OCI-LY7 (cell line): ENCODE measurements at places on chromosomes 4 and X.

DNA sequence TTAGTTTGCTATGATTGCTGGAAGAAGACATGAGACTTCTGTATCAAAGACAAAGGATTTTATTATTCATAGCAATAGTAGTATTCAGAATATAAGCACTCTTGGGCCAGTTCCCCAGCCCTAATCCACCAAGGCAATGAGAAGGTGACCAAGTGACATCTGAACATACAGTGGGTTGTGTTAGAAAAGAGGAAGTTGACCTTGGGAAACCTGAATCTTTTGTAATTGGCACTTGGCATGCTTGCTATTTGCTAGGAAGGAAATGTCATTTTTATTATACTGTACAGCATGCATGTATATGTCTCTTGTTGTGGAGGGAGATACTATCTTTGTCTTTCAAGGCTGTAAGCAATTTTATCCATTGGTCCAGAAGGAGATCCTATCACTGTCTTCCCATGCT is 216.1 kb upstream of the FAT1 start:
- peak; percentile 62 for DNase-seq

GRCh38 chrX:22999696-23000223 is at the start of gene DDX53:
Gene DDX53 (plus strand): TSS chrX:22999960. CDS start chrX:23000058, 98 bp downstream.
- DNase-seq, result no peak

DNA sequence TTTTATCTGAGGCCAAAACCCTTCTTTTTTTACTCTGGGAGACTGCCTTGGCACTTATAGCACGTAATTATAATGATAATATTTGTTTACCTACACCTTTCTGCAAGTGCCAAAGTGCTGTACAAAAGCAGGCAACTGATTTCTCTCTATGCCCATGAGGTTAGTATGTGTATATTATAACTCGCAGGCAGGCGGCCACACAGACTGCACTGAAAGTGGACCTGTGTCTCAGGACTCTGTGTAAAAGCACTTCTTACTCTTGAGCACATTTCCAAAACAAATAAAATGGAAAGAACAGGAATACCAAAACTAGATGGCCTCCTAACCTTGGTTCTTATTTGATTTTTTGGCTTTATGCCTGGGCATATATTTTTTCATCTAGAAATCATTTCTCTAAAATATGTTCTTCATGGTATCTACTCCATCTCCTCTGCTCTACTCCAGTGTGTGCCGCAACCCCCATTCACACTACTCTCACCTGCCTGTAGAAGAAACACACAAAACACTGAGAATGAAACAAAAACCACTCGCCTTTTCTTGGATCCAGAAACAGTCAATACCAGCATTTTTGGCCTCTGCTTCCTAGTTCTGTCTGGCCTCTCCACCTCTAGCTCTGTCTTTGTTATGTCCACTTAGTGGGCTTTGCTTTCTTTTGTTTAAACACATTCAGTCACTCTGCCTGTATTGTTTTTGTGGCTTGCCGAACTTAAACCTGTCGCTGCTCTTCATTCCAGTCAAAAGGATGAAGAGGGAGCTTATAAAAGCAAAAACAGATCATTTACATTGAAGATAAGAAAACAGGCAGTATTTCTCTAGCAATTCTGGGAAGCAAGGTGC is 934.5 kb upstream of the TENM3 start:
- no peak for DNase-seq

DNA sequence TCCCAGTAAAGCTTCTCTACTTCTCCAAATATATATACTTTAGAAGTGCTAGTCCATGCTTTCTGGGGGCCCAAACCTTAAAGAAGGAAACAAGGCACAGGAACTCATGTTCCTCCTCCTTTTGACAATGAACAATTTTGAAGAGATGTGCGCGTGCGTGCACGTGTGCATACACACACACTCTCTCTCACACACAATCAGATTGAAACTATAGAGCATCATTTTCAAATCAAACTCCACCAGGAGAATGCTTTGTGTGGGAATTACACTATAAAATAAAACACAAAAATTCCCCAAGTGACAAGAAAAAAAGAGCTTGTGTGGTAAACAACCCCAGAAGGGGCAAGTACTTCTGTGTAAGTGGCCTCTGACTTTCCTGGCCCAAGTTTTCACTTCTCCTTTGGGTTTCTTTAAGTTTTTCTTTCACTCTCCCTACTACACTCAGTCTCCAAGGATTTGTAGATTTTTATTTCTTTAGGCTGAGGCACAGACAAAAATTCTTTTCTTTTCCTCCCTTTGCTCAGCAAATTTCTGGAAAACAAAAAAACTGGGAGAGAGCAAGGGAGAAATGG is 46.6 kb upstream of the SHISA3 start:
- no peak for DNase-seq

DNA sequence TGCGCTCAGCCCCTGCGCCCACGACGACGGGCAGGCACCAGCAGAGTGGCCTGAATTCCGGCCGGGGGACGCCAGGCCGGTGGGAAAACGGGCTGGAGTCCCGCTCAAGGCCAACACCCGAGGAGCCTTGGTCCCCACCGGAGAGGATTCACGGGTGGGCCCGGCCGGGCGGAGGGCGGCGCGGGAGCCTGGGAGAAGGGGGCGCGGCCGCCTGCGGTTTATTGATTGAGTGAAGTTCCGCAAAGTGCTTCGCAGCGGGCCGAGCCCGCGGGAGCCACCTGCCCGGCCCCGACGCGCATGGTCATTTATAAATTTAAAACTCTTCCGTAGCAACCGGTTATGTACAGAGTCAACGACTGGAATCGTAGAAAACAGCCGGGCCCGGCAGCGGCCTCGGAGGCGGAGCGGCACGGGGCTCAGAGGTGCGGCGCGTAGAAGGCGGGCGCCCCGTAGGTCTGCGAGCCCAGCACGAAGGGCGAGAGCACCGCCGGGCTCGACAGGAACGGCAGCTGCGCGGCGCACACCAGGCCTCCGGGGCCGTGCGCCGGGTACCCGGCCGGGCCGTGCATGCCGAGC is 3.6 kb downstream of the NKX1-1 start:
- DNase-seq, result no peak

DNA sequence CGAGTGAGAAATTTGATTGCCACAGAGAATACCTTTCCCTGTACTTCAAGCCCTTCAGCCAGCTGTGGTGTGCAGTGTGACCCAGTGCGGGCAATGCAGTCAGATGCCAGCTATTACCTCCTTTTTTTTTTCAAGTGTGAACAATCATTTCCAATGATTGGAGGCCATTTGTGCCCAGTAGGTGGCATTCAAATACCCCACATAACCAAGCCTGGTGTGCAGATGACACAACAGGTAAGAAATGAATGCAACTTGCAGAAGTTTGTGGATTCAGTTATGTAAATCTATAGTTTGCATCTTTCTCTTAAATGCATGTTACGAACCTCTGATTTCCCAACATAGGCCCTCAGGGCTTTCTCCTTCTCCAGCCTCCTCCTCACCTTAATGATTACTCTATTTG is 98.0 kb downstream of the CLCN4 start:
- DNase-seq, result no peak

- no peak for DNase-seq
These were observed 5.8 kb downstream of the RPS6KA3 start for GRCh38 chrX:20260885-20261284.

- DNase-seq, result no peak
These were observed 63.5 kb downstream of the WNK3 start for GRCh38 chrX:54294306-54294705.

GRCh38 chr4:140286456-140286855 is 87.0 kb upstream of the SCOC start:
- DNase-seq, result no peak

GRCh38 chr4:152700151-152700550 is 20.4 kb upstream of the TMEM154 start:
- no peak for DNase-seq

- no peak for DNase-seq
These were observed 59.0 kb downstream of the SORCS2 start for GRCh38 chr4:7251321-7251720.

DNA sequence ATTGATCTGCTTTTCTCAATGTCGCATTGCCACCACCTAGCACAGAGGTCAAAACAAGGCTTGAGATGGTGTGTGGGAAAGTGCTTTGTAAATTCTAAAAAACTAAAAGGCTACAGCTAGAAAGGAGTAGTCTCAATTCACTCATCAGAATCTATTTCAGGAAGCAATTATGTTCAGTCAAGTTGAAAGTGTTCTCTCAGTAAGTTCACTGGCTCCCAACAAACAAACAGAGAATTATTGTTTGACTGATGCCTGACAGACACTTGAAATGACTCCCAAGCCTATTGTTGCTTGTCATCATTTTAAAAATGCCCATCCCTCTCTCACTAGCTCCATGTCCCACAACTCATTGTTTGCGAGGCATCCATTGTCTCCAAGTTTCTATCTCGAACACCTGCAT is 419.6 kb upstream of the CPEB2 start:
- DNase-seq, result no peak

DNA sequence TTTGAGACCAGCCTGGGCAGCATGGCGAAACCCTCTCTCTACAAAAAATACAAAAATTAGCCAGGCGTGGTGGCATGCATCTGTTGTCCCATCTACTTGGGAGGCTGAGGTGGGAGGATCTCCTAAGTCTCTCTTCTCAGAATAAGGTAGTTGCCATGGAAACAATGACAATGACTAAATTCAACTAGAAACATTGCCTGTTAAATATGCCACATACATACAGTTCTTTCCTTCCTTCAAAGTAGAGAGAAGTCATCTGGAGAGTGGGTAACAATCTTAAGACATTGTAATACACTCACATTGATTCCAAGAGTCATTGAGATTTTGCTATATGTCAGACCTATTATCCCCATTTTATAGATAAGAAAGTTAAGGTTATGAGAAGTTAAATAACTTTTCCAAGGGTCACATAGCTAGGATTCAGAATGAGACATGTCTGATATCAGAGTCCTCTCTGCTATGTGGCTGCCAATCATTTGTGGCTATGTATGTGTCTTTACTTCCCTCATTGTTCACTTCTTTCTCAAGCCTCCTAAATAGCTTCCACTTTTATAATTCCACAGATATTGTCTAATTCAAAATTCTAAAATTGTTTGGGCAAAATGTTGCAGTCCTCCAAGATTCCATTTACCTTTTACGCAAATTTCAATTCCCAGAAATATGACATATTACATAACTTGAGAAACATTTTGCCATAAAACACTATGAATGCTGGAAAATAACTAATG is 37.2 kb upstream of the RAPGEF2 start:
- DNase-seq, result no peak

DNA sequence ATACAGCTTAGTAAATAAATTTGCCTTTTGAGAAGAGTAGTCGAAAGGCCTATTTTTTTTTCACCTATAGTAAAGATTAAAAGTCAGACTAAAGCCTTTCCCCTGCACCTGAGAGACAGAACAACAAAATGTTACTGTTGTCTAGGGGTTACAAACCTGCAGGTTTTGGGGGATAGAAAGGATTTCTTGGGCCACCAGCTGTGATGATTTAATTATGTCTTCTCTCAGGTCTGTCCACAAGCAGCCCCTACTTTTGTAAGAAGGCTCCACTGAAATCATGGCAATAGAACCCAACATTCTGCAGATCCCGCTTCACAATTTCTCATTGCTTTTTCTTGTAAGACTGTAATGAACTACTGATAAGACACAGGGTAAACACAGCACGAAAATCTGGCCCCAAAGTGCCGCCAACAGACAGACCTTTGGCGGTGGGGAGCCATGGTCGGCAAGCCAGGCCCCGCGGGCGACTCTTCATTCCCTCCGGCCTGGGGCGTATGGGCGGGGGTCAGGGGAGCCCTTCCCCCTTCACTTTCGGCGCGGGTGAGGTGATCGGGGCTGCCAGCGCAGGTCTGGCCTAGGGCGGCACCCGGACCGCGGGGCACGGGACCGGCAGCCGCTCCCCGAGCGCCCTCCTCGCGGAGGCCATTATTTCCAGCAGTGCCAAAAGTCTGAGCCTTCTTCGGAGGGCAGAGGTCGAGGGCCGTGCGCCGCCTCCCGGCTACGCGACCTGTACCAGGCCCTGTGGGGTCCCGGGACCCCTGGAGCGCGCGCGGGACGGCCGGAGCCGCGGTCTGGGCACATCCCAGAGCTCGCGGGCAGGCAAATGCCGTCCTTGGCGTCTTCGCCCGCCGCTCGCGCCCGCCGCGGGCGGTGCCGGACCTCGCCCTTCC is 812 bp upstream of the KDM6A start:
- no peak for DNase-seq

DNA sequence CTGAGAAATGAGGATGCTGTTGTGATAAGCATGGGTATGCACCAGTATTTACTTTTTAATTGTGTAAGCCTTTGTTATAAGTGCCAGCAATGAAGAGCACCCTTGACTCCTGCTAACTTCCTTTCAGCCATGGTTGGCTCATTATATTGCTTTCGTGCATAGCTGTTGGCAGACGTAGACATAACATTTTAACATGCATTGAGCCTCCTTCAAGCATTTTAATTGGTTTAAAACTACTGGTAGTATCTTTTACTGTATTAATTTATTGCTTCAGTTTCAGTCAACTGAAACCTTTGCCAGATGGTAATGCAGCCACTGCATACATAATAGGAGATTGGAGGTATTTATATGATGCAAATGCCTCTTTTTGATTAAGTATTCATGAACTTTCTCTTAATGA is 1285.4 kb downstream of the PCDH18 start:
- DNase-seq, result no peak

GRCh38 chr4:17096692-17097091 is 198.2 kb upstream of the LDB2 start:
- DNase-seq, result no peak

- DNase-seq, result no peak
These were observed 175.9 kb downstream of the FBXW7 start for GRCh38 chr4:152360045-152360410.

DNA sequence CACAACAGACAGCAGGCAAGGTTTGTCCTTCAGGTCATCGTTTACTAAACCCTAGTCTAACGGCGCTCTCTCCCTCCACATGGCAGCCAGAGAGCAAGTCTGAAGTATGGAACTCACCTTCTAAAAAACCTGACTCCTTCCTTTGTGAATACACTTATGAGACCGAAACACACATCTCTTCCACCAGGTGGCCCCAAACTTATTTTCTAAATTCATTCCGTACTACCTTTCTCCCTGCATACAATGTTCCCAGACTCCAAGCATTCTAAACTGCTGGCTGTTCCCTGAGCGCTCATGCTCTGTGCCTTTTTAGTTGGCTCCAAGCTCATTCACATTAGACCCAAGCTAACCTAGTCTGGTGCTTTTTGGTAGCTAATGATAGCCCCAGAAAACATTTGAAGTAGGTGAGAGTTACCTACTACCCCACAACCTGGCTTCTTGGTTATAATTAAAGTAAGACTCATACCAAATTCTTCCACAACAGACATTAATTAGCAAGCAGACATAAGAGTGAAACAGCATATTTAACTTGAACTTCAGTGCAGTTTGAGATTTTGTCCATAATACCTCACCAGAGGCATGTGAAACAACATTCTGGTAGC is 67.6 kb upstream of the DCLK2 start:
- DNase-seq, result peak; percentile 27

DNA sequence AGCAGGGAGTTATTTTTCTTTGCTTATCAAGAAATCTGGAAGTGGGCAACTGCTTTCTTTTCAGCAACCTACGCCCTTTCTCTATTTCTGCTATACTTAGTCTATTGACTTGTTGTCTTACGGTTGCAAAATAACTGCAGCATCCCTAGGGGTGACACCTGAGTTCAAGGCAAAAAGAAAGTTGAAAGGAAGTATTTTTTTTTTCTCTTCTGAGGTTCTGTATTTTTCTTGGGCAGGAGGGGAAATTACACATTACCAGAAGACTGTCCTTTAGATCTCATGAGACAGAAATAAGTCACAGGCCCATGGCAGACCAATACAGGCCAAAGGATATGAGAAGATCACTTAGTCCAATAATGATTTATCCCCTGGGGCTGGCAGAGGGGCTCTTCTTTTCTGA is 204.7 kb upstream of the CASK start:
- peak; percentile 1 for DNase-seq
